Right hindlimb (tissue), 1 donor: ENCODE measurements at places on chromosomes 11 and 22.
A peak's percentile ranks its signal among the peaks of the same experiment; 100 is the strongest.

- DNase-seq, result no peak
Measured at GRCh38 chr11:64858467-64859263, 14.2 kb upstream of the CDC42BPG start.

DNA sequence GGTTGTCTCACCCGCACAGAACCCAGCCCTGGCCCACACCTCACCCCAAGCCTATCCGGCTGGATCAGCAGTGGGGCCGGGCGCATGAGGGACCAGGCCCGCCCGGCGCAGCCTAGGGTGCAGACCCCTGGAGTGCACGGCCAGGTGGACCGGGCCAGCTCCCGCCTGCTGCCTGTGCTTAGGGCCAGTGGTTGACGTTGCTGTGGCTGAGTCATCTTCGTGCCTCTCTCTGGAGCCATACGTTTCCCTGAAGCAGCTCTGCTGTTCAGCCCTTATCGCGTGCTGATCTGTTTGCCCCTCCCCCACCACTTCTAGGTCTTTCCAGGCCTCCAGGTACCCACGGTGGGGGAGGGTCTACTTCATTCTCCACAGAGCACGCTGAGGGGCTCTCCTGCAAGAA is 39.5 kb downstream of the CDKN1C start:
- no peak for DNase-seq

- no peak for DNase-seq
Measured at GRCh38 chr11:103484545-103484944, 375.3 kb downstream of the DYNC2H1 start.

- DNase-seq, result no peak
Measured at GRCh38 chr11:112902361-112903011, 58.7 kb upstream of the NCAM1 start.

DNA sequence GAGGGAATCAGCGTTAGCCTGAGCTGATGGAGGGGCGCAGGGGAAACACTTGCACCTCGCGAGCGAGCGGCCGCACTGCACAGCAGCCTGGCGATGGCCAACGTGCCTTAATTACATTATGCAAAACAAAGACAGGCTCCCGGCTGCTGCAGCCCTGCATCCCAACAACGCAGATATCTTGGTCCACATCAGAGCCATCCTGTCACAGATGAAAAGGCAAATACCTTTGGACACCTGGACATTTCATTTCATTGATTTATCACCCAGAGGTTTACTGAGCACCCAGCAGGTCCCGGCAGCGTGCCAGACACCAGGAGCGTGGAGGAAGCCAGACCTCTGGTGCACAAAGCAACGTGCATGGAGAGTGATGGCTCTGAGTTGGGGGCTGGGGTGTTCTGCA is 843.0 kb downstream of the TBC1D22A start:
- no peak for DNase-seq

DNA sequence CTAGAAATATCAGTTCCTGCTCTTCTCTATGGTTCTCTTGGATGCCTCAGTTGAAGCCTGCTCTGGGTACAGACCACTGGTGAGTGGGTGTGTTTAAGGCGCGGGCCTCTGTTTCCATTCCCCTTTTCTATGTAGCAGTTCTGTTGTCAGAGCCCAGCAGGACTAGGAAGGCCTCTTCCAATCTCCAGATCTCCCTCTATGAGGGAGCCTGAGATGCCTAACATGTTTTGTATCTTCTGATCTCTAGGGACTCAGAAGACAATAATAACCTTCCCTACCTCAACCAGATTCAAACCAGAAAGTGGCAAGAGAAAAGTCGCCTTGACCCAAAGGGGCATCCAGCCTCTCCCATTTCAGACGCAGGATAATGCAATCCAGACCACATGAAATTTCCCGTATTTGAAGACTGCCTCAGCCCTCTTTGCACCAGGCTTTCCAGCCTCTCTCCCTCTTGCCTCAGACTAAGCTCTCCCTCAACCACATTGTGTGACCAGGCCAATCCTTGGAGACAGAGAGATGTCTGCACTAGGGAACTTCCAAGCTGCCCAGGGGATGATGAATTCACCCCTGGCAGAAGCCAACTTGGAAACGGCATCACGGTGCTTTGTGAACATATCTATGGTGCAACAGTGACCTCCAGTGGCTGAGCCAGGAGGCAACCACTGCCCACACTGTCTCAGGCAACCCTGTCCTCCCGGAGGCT is 150.1 kb upstream of the UBASH3B start:
- DNase-seq, result peak; percentile 88

GRCh38 chr11:73273222-73273895 is 1.2 kb downstream of the P2RY6 start:
- DNase-seq, result peak; percentile 22

DNA sequence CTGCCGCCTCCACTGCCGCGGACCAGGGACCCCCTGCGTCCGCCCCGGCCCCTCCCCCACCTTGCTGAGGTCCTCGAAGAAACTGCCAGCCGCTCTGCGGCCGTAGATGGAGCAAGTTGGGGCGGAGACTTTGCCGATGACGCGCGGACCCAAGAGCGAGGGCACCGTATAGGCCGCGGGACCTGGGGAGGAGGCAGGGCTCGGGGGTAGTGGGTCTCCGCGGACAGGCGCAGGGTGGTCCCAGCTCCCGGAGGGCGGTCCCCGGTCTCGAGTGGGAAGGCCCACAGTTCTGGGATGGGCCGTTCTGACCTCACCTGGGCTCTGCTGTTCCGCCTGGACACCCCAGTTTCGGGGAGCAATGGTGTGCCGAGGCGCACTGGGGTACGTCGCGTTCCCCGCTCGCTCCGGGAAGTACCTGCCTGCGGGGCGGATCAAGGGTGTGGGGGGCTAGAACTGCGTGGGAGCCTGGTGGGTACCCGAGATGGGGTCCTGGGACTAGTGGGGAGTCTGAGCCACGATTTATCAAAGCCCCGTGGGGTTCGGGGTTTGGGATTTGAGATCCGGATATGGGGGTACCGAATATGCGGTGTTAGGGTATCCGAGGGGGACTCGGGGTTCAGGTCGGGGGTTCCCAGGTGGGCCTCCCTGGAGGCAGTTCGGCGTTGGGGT is 1.2 kb upstream of the TYMP start:
- peak; percentile 81 for DNase-seq

GRCh38 chr11:127677660-127678425 is 677.3 kb upstream of the KIRREL3 start:
- DNase-seq, result no peak

GRCh38 chr22:31625661-31626426 is 36.2 kb downstream of the PISD start:
- peak; percentile 66 for DNase-seq

DNA sequence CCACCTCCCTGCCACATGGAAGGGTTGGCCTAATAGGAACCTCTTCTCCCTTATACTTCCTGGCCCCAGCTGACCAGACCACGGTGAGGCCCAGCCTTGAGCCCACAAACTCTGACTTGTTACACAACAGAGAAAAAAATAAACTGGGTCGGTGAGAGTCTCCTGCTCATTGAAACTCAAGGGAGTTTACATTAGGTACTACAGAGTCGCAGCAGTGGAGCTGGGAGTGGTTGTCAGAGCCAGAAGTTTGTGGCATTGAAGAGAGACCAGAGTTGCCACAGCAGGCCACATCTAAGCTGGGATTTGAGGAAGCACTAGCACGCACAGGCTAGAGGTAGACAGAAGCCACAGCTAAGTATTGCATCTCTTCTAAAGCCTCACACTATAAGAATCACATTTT is 296.2 kb downstream of the DDX10 start:
- DNase-seq, result no peak

- no peak for DNase-seq
Measured at GRCh38 chr22:29797351-29797750, 30.2 kb downstream of the UQCR10 start.

- no peak for DNase-seq
Measured at GRCh38 chr11:35041070-35041554, 97.9 kb upstream of the CD44 start.

- DNase-seq, result no peak
Measured at GRCh38 chr22:20198557-20199319, 47.9 kb upstream of the CCDC188 start.

- DNase-seq, result no peak
Measured at GRCh38 chr11:83285151-83285770, 906 bp downstream of the CCDC90B start.

DNA sequence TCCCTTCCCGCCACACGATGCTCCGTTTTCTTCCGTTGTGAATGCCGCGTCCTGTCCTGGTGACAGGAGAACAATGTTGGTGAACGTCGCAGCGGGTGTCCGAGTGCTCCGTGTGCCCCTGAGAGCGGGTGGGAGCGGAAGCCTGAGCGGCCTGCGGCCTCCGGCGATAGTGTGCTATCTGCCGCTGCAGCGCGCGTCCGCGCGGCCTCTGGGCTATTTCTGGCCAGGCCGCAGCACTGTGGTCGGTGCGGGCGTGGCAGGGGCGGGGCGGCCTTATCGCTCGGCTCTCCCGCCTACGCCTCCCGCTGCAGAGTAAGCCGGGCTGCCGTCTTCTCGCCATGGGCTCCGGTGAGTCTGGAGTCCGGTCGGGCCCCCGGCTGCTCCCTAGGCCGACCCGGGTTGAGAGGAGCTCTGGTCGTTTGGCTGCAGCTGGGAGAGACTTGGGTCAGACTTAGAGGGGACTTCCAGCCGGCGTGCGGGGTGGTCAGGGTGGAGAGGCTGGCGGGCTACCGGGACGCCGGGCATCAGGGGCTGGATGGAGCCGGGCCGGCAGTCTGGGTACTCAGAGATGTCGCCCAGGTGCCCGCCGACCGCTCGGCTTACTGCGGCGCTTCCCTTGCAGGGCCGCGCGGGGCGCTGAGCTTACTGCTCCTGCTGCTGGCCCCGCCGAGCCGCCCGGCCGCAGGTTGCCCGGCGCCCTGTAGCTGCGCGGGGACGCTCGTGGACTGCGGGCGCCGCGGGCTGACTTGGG is at the start of gene GP1BB:
Gene GP1BB (plus strand): TSS at position 308 of the 751 bp plus-strand sequence. CDS start 31 bp downstream, at position 339.
- no peak for DNase-seq

- no peak for DNase-seq
Measured at GRCh38 chr11:64602466-64603070, 11.5 kb downstream of the SLC22A12 start.

GRCh38 chr11:6727971-6728760 is 43.6 kb downstream of the OR2AG2 start:
- no peak for DNase-seq

DNA sequence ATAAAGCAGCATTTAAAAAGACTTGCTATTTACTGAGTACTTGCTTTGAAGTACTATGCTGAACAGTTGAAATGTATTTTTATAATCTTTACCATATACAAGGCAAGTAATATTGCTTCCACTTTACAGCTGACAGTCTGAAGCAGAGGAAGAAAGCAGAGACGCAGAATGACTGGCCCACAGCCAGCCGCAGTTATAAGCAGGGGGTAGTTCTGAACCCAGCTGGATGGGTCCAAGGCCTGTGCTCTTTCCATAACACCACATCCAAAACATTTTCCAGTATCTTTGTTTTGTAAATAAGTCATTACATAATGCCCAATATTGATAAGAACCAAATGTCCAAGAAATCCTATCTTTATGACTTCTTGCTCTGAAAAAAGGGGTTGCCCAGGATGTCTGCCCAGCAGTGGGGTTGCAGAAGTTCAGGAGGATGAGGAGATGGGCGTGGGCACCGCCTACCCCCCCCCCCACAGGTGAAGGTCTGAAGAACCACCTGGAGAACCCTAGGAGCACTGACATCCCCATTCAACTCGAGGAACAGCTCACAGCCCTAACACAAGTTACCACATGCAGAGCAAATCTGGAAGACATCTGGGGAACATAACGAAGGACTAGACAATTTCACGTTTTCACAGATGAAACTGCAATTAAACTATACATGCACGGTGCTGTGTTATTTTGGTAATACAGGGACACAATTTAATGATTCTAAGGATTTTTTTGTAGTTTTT is 24.2 kb upstream of the YPEL1 start:
- DNase-seq, result no peak

GRCh38 chr11:117950993-117951961 is 22.1 kb upstream of the TMPRSS13 start:
- no peak for DNase-seq

DNA sequence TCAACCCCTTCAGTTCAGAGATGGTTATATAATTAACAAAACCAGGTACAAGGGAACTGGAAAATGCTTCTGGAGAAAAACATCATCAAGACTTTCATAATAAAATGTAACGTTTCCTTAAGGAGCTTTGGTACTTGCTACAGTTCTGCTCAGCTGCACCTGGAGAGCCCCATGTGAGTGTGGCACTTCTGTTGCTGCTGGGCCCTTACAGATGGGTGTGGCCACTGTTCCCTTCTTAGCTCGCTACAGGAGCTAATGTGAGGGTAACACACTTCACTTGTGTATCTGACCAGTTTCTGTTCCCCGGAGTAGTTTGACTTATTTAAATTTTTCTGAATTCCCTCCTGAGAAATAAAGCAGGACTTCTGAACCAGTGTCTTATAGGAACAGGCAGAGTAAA is 4.0 kb downstream of the POU2AF3 start:
- no peak for DNase-seq

DNA sequence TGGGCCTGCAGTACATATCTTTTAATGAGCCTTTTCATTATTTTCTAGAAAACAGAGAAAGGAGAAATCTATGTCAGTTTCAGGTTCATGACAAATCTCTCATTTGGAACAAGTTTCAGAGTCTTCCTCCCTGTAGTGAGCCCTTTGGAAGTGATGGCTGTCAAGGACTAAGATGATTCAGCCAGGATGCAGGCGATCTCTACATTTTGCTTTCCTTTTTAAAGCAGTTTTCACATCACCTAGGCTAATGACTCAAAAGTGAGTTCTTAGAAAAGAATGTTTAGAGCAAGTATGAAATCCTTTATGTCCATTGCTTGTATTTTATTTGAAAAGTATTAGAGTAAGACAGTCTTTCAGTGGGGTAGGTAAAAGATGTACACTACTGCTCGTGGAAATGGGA is 130.1 kb downstream of the TRPC6 start:
- DNase-seq, result no peak

DNA sequence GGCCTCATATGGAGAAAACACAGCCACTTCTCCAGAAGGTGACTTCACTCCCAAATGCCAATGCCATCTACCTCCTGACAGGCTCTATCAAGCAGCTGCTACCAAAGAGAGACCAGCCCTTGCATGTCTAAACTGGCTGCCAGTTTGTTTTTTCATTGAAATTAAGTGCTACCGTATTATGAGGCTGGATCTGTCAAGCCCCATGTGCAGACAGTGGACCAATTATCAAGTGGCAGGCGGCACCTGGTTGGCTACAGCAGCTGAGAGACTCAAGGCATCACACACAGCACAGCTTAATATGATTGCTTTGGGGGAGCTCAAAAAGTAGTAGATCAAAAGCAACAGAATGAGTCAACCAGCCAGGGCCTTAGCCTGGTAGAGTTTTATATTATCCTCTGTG is 1293.0 kb upstream of the TENM4 start:
- no peak for DNase-seq

GRCh38 chr11:62081378-62082291 is 42.2 kb upstream of the INCENP start:
- DNase-seq, result peak; percentile 84

DNA sequence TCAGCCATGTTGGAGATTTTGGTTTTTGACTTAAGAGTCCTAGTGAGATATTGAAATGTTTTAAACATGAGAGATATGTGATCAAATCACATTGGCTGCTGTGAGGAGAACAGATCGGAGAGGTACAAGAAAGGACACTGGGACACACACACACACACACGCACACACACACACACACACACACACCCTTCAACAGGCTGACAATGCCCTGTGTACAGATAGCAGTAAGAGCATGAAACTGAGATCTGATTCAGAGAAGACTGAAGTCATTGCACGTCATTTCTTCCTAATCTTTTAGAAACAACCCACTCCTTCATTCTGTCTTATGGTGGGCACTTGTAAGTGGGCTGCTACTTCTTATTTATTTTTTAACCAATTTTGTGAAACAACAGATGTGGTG is 200.5 kb upstream of the E2F8 start:
- no peak for DNase-seq
